ENCODE measurements at places on chromosomes 16 and 17.

GRCh38 chr17:66951605-66951953 lies 12.9 kb upstream of the CACNG4 start:
- DNase-seq: no peak

GRCh38 chr16:9695152-9695551 lies 487.1 kb downstream of the GRIN2A start:
- no peak for DNase-seq

- no peak for DNase-seq
Measured at GRCh38 chr17:37361543-37361942, 14.2 kb upstream of the C17orf78 start.

GRCh38 chr16:67548265-67549126 lies 13.8 kb upstream of the CTCF start:
- peak; percentile 47 for DNase-seq

DNA sequence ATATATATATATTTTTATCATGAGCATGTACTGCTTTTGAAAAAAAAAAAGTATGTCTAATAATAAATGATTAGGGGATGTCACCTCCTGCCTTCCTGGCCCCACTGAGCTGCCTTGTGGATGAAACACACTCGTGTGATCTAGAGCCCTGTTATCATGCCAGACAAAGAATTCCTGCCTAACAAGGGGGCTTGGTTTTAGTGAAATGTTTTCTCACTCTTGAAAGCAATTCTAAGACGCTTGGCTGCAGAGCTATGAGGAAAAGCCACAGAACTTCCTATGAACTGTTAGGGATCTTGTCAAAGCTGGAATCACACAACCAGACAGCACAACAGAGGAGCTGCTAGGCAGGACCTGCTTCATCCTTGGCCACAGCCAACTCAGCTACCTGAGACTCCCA lies 4.0 kb downstream of the ZDHHC1 start:
- no peak for DNase-seq
